ENCODE measurements at places on chromosomes 12 and 14.

DNA sequence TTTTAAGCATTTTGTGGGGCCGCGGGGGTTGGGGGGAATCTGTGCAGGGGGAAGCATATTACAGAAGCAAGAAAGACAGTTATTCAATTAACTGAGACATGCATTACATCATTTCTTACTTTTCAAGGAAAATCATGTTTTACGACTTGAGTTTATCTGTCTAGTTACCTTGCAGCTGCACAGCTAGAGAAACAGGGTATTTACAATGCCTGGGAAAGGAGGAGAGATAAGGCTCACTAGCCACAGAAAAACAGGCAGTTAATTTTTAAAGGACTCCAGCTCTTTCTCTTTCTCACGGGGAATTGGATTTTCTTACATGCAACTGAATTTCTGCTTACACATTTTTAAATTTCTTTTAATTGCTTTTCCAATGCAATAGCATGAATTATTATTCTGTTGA, 22.2 kb downstream of the FCF1 start:
- DNase-seq, result no peak

- no peak for DNase-seq
Measured at GRCh38 chr14:93396456-93396855, 34.3 kb upstream of the UNC79 start.

DNA sequence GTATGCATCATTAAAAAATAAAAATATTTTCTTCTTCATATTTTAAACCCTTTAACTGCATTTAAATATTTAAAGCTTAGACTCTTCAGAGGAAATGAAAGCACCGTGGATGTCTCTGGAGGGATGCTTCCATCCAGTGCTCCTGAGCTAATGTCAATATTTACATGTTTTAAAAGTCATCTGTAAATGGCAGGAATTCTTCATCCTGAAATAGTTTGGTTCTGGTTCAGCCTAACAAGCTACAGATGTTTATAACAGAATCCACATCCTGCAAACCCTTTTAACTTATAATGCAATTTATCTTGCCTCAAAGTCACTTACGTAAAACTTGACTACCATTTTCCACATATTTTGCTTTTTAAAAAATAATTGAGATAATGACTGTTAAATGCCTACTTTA, 1207.3 kb downstream of the SLC16A7 start:
- DNase-seq, result peak; percentile 4

GRCh38 chr14:31194095-31194494, 13.5 kb downstream of the HECTD1 start:
- peak; percentile 37 for DNase-seq

DNA sequence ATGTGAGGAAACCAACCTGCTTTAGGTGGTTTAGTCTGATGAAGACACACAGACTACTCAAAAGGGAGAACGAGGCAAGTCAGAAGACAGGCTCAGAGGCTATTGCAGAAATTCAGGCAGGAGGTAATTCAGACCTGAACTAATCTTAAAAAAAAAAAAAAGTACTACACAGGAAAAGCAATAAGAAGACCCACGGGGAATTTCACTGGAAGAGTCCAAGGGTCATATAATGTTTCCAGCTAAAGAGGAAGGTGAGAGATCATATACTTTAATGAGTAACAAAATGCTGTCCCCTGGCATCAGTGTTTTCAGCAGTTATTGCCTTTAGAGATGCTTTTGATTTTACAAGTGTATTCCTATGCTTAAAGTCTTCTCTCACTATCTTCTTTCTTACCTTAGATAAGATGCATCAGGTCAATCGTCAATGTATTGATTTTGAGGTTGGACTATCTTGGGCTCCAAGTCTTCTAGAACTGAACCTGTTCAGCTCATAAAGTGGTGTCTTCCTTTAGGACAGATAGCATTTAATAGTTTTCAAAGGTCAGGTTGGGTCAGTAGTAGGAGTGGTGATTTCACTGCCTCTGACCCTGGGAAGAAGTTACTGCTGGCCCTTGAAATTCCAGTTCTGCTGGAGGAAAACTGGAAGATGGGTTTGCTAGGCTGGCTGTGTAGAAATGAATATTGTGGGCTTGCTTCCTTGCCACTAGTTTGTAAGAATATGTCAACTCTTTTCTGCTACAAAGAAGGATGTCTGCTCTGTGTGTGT, 60.0 kb downstream of the FAR2 start:
- no peak for DNase-seq

DNA sequence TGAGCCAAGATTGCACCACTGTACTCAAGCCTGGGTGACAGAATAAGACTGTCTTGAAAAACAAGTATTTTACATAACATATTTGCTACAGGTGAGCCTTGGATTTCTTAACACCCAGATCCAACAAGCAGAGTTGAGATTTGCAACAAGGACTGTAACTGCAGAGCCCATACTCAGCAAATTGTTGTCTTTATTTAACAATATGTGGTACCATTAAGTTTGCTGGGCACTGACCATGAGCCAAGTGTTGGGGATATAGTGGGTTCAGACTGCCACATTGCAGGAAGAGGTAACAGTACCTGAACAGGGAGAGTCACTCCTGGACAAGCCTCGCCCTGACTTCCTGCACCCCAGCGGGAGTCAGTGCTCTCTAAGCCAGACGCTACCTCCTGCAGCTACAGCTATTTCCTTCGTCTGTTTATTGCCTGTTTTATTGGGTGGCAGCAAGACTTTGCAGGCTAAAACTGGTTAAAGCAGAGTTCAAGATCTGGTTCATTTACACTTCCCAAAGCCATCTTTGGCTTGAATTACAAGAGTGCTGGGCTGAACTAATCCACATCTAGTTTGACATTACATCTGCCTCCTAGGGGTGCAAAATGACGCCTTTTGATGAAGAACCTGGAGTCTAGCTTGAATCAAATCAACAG, 12.5 kb downstream of the AHSA1 start:
- peak; percentile 40 for DNase-seq

DNA sequence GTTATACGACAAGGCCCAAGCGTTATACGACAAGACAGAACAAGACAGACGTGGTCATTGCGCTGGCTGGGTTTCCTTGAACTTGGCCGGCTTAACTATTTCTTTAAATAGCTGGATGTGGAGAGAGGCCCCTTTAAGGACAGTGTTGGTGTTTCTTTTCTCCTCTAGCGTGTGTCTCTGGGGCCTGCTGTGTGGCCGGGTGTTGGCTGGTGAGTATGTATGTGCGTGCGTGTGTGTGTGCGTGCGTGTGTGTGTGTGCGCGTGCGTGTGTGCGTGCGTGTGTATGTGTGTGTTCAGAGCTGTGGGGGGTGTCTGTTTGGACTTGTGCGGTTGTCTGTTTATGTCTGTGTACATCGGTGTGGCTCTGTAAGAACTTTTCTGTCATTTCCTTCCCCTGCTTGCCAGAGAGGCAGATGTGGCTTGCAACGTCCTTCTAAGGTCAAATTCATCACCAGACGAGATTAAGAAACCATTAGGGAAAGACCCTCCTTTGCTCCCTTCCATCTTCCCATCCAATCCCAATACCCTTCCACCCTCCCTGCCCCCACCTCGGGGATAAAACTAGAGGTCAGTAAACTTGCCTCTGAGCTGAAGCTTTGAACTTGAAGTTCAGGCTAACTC, 78.6 kb upstream of the TBX3 start:
- peak; percentile 78 for DNase-seq

DNA sequence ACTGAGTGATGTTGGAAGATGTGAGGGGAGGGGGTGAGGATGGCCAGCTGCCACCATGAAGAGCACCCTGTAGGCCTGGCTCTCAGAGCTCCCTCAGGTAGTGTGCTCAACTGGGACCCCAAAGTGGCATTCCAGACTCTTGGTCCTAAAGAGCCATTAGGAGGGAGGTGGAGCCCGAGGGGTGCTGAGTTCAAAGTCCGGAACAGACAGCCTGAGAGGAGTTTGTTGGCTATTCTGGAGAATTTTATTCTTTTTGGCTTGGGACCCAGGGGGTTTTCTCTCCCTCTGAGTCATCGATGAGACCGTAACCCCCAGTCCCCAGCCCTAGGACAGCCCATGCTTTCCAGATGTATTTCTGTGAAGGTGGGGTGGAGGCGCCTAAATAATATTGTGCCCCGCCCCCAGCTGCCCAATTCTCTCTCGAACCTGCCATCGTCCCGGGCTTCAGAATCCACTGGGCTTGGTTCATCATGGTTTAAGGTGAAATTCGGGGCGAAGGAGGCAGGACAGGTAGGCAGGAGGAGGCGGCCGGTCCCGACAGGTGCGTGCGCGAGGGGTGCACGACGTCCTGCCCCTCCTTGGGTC, 690 bp upstream of the RBP5 start:
- DNase-seq, result no peak

DNA sequence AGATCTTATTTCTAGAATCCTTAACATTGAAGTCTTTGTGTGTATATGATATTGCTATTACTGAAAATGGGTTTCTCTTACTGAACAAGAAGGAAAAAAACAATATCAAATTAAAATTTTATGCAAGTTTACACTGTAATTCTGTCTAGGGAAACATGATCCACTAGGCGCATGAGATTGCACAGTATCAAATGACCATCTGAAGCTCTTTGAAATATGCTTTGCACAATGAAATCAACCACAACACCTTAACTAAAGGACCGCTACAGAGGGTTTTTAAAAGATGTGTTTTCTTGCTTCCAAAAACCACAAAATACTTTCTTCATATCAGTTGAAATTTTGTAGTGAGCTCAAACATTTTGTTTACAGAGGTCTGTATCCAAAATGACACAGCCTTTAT, 15.1 kb upstream of the KERA start:
- peak; percentile 58 for DNase-seq

- no peak for DNase-seq
Measured at GRCh38 chr12:67887065-67887464, 102.2 kb upstream of the IFNG-AS1 start.

GRCh38 chr12:57533108-57533507, 10.5 kb downstream of the MBD6 start:
- no peak for DNase-seq

- DNase-seq, result no peak
Measured at GRCh38 chr14:104758981-104759969, 6.3 kb downstream of the SIVA1 start.

DNA sequence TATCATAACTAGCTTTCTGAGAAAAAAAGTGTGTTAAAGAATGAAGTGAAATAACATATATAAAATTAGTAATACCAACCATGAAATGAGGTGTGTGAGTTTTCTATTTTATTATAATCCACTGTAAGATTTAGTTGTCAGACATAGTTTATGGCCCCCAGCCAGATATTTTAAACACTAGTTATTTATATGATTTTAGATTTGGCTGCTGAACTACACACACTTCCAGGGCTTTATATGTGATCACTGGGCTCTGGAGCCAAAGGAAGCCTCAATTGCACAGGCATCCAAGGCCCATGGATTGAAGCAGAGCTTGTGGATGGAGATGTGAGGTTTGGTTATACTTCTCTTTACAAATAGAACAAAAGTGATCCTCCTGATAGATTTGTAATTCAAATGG, 48.7 kb upstream of the CNTN1 start:
- DNase-seq, result no peak

DNA sequence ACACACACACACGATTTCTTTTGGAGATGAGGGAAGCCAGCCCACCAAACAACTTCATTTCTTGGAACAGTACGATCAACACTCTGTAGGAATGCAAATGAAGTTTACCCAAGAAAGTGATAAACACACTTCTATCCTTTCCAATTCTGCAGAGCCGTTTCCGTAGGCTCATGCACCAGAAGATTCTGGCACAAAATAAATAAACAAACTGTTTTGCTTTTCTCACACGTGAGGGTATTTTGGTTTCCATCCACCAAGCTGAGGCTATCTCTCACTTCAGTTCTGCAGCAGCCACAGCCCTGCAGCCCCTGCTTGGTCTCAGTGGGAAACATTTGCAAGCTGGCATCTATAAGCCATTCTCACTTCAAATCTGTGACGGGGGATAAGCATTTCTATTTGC, 15.3 kb upstream of the TSPAN11 start:
- no peak for DNase-seq
